Stomach (tissue), 19 donors: ENCODE measurements at places on chromosomes 7 and 10. TPM values are rescaled to one million over a fixed set of nuclear protein-coding genes. Genes with fewer than 3 reads are reported as not detected.

DNA sequence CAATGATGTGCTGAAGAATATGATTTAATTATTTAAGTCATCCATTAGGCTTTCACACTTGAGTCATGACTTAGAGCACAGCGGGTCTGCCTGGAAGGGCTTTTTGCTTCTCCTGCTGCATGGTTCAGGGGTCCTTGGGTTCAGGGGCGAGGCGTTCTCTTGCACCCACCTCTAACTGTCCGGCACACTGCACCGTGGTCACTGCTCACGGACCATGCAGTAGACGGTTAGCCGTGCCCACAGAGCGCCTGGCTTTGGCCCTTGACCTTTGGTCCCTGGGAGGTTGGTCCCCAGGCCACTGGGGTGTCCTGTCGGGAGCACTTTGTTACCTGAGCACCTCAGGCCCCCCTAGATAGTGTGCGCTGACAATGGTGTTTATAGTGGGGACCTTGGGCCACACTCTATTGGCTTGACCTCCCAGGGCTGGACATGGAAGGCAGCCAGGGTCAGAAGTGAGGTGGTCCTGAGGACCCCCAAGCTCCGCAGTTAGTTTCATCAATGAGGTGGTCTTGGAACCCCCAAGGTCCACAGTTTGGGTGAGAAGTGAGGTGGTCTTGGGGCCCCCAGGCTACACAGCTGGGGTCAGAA is 110.6 kb downstream of the ACTR3B start:
- no peak for DNase-seq

DNA sequence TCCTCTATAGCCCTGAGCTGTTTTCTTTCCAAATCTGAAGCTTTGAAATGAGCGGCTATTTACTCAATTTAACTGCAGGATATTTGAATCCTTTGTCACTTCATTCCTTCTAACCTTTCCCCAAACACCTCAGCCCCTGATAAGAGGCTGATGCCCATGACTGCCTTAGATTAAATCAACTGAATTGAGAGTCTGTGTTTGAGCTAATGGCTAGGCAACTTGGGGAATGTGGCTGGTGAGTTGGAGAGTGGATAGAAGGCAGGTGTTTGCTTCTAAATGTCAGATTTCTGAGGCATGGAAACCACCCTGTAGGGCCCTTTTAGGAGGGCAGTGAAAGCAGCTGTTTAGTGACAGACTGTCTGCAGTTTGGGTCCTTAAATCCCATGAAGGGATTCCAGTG is 759.9 kb downstream of the LRMDA start:
- no peak for DNase-seq

Gene UCMA
- not detected for total RNA-seq

DNA sequence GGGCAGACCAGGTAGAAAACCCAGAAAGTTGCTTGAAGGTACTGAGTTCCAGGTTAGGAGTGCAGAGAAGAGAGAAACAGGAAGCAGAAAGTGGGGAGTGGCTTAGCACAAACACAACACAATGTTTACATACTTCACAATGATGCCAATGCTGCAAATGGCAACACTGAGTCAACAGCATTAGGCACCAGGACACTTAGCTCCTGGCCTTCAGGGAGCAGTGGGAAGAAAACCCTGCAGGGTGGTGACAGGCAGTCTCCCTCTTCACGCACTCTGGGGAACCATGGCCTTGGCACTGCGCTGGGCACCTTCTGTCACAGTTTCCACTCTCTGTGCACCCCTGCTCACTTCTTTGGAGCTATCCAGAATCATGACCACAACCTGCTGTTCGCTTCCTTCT is 7.3 kb downstream of the ICA1 start:
- peak; percentile 41 for DNase-seq

- no peak for DNase-seq
Observed at GRCh38 chr7:27686315-27686714, 23.6 kb upstream of the HIBADH start.

DNA sequence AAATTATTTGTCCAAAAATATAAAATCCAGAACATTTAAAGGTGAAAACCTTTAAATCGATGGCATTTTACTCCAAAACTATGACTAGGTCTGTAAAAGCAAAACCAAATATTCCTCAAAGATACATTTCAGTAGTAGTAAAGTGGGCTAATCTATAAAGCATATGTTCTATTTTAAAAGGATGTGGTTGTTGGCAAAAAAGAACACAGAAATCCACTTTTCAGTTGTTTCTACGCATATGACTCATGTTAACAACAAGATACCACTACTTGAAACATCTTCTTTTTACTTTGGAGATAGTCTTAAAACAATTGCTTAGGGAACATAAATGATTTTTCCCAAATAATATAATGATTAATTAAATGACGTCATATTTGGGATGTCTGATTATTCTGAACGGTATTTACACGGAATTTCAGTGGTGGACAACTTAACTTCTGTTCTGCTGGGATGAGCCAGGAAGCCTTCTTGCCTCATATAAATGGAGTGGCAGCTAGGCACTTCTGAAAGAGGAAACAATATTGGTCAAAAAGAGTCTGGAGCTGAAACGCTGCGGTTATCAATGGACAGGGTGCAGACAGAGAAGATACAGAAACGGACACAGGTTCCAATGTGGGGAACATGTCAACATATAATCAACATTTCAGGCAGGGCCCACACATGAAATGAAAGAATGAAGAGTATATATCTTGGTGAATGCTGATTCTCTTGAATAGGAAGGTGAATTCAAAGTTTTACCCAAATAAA is 78.5 kb downstream of the ETV1 start:
- DNase-seq, result no peak

Gene GOLGA7B
- 0.58 TPM for total RNA-seq

DNA sequence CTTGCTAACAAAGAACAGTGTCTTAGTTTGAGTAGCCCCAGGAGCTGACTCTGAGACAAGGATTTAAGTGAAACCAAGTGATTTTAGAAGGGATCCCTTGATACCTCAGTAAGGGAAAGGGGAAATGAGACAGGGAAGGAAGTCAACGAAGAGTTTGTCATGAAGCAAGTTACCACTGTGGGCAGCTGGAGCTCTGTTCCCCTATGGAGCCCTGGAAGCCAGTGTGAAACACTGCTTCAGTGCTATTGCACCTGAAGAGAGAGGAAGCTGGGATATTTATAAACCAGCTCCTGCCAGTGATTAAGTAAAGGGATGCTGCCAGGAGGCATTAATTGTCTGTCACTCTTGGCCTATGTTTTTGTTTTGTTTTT is 58.9 kb upstream of the WAPL start:
- DNase-seq, result no peak

DNA sequence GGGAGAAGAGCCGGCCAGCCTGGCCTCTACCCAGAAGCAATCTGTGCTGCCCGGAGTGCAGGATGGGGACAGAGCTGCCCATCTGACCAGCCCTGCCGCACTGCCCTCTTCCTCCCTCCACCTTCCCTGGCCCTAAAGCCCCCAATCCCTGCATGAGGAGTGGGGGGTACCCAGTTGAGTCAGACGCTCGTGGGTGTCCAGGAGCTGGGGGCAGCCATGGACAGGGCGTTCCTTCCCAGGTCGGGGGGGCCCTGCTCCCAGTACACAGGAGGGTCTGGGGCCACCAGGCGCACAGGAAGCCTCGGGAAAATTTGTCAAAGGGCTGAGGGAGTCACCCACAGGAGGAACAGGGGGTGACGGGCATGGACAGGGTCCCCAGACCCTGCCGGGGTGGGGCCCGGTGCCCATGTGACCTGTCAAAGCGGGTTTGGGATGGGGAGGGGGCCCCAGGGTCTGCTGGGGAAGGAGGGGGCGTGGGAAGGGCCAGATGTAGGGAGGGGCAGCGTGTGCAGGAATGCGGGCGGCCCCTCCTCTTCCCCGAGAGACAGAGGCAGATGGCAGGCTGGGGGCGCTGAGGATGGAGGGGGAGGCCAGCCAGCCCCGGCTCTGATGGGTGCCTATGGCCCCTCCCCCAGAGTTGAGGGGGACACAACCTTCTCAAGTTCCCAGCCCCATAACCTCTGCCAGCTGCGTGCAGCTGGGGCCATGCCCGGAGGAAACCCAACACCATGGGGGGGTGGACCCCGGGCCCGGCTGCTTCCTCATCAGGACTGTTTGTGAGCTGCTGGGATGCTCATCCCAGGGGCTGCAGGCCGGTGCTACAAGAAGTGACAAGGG is 21.5 kb upstream of the GRIFIN start:
- DNase-seq, result peak; percentile 69

Gene MRLN
- total RNA-seq, result not detected

DNA sequence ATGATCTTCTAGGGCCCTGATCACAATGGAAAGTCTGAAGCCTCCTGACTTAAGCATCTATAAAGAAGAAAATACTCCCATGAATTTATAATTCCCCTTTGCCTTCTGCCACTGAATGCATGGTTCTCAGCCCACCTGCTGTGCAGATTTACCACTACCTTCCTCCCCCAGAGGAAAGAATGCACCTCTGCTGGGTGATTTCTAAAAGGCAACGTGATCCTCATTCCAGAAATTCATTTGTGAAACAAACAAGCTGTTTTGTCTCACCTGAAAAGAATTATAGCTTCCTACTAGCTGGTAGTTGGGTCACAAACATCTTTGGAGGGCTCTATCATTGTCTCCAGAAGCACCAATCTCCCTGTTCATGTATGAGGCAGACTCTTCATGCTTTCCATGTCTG is 320.2 kb downstream of the CDC14C start:
- DNase-seq, result no peak

Gene FOXP2
- total RNA-seq, result 19.8 TPM

Gene LAMB1
- total RNA-seq, result 399 TPM

DNA sequence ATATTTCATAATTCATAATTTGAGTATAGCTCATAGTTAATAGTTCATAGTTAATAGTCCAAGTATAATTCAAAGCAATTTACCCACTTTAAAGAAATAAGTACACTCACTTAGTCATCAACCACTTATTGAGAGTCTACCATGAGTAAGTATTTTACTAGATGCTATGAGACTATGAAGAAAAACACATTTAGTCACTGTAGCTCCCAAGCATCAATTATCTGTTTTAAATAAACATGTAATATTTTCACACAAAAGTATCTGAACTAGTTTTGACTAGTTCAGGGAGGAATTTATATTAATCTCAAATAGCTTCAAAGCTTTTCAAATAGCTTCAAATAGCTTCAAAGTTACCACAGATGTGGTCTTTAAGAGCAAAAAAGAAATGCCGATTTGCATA is 119.2 kb downstream of the ANK3 start:
- no peak for DNase-seq

DNA sequence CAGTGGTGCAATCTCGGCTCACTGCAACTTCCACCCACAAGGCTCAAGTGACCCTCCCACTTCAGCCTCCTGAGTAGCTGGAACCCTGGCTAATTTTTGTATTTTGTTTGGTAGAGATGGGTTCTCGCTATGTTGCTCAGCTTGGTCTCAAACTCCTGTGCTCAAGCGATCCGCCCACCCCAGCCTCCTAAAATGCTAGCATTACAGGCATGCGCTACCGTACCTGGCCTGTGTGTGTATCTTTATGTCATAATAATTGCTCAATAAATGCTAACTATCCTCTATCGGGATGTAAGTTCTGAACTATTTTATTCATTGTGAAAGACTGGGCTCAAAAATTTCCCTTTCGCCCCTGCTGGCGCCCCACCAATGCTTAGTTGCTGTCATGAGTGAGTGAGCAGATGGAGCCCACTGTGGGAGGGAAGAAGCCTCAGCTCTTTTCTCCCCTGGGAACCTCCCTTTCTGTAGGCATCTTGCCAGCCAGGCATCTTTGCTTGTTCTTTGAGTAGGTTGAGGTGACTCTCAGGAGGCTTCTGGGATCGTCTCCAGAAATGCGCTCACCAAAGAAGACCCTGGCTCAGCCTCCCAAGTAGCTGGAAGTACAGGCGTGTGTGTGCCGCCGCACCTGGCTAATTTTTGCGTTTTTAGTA is 38.3 kb downstream of the CAMK1D start:
- no peak for DNase-seq

DNA sequence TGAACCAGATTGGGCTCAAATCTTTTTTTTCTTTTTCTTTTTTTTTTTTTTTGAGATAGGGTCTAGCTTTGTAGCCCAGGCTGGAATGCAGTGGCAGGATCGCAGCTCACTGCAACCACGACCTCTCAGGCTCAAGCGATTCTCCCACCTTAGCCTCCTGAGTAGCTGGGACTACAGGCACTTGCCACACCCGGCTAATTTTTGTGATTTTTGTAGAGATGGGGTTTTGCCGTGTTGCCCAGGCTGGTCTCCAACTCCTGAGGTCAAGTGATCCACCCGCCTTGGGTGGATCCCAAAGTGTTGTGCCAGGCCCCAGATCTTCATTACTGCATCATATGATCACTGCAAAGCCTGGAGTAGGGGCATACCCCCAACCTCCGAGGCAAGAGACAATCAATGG is 2.8 kb downstream of the DNAJC30 start:
- DNase-seq, result no peak

GRCh38 chr10:110672580-110672919 is 28.4 kb downstream of the RBM20 start:
- DNase-seq, result no peak

Gene PLAU
- total RNA-seq, result 16.1 TPM
